ENCODE measurements at places on chromosomes 3 and 15. TPM values are rescaled to one million over a fixed set of nuclear protein-coding genes. Genes with fewer than 3 reads are reported as not detected.

MAP6D1 gene
- 2.0 TPM for total RNA-seq

FHIT gene
- 7.4 TPM for total RNA-seq

CHST14 gene
- total RNA-seq: 11.8 TPM

KLHL40 gene
- 3.5 TPM for total RNA-seq

DNA sequence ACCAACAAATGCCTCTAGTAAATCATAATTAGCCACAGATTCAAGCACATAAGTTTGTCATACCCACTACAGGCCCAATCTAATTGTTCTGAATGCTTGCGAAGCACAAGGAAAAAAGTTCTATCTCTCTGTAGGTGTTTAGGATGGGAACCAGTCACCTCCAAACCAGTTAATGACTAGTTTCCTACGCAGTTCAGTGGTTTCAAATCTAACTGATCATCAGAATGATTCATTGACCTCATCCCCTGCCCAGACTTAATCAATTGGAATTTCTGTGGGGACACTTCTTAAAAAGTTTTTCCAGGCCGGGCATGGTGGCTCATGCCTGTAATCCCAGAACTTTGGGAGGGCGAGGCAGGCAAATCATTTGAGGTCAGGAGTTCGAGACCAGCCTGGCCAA is 24.3 kb upstream of the MASP1 start:
- DNase-seq: no peak

DNA sequence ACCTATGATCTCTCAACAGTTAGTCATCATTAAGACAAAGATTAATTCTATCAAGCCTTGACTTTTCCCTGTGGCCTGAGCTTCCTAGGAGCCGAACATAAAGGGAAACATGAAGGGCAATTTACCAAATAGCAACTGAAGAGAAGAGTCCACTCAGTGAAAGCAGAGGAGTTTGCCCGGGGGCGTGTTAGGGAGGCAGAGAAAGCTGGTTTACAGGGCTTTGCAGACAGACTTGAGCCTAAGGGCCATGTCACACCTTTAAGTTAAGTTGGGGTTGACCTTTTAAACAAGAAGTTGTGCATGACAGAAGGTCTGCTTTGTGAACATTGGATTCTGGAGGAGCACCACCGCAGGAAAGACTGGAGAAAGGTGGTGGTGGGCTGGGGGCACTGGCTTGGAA is 701.8 kb upstream of the CFAP20DC start:
- no peak for DNase-seq

GRCh38 chr3:4898454-4899313 is 80.6 kb upstream of the BHLHE40 start:
- no peak for DNase-seq

DNA sequence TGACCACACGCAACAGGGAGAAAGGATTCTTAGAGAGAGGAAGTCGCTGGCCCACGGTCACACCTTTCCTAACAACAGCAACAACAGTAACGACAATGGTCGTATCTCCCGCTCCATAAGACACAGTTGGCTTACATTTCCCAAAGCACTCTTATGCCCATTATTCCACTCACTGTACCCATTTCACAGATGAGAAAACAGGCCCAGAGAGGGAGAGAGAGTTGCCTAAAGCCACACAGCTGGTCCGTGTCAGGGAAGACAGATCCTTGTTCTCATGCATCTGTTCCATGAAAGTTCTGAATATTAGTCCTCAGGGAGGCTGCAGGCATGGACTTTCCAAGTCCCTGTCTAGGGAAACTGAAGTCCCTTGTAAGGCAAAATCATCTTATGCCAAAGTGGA is 42.0 kb upstream of the ATP2B2 start:
- no peak for DNase-seq

DNA sequence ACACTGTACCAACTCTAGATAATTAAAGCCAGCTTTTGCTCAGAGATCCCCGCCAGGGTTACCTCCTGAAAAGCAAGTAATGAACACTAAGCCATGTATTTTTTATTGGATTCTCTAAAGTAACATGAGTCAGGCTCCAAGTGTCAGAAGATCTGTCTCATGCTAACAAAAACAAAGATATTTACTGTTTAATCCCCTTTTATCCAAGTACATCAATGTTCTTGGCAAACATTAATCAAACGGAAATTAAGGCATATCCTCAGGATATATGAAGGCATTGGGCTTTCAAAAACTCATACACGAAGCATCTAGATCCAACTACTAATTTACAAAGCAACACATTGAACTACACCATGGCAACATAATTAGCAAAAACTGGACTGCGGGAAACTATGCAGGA is 37.2 kb downstream of the MYO5A start:
- no peak for DNase-seq

- no peak for DNase-seq
Measured at GRCh38 chr3:166283840-166284239, 446.6 kb upstream of the BCHE start.

GRCh38 chr3:79820089-79820488 is 52.3 kb upstream of the ROBO1 start:
- no peak for DNase-seq

- DNase-seq: no peak
Measured at GRCh38 chr3:37054370-37054769, 61.1 kb downstream of the MLH1 start.

DNA sequence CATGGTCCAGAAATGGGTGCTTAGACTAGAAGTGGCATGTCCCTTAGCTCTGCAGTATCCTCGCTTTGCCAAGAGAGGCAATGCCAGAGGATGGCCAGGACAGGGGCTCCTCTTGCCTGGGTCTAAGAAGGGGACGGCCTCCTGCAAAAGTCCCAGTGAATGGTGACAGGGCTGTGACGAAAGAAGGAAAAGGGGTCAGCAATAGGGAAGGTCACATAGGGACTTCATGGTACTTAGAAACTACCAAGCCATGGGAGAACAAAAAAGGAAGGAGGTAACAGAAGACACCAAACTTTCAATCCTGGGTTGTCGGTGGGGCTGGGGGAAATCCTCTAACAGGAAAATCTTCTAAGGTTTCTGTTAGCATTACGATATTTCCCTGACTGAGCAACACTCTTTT is 36.2 kb upstream of the ATOSA start:
- no peak for DNase-seq

DNA sequence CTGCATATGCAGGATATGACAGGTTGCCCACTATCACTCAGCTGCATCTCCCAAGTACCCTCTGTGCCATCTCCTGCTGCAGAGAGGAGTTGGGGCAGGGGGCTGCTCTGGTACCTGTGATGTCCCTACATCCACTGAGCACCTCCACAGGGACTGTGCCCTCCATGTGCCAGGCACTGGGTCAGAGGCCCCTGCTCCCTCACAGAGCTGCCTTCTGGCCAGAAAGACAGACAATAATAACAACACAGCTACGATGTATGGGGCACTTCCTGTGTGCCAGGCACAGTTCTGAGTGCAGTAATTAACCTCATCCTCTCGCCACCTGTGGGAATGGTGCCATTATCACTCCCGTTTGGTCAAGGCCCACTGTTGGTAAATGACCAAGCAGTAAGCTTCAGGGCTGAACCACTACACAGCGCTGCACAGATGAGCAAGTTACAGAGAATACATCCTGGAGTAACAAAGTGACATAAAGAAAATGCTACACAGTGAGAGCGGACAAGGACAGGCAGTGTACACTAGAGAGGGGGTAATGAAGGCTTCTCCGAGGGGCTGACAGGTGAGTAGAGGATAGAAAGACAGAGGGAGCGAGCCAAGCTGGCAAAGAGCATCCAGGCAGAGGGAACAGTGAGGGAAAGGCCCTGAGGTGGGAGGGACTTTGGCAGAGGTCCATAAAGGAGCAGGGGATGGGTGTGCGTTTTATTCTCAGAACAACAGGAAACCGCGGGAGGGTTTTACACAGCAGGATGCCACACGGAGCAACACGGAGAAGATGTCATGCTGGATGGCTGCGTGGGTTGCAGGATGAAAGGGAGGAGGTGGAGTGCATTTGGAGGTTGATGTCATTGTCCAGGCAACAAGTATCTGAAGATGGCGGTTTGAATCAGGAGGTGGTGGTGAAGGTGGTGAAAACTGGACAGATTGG is 13.6 kb downstream of the WNT7A start:
- DNase-seq: no peak

- no peak for DNase-seq
Measured at GRCh38 chr15:98952381-98952803, 55.2 kb downstream of the PGPEP1L start.
